ENCODE measurements at places on chromosomes 13 and 19. TPM values are rescaled to one million over a fixed set of nuclear protein-coding genes. Genes with fewer than 3 reads are reported as not detected.

The CEACAM4 gene
- total RNA-seq = not detected

The SMIM44 gene
- total RNA-seq = not detected

The IFNL1 gene
- total RNA-seq = not detected

The ZNF493 gene
- 0.07 TPM for total RNA-seq

The DPY19L3 gene
- 16.3 TPM for total RNA-seq

The IGFL2 gene
- 1.3 TPM for total RNA-seq

The CAPS gene
- 0.74 TPM for total RNA-seq

The PPP1R37 gene
- 40.4 TPM for total RNA-seq

The ERICH4 gene
- total RNA-seq = not detected

The LIM2 gene
- total RNA-seq = not detected

The ZNF285 gene
- total RNA-seq = 2.1 TPM

The SUCLA2 gene
- 28.0 TPM for total RNA-seq

The CGB1 gene
- not detected for total RNA-seq

The WDR88 gene
- not detected for total RNA-seq

The CYP2A7 gene
- not detected for total RNA-seq

The LPAR2 gene
- total RNA-seq = 5.2 TPM

All from A549 treated with Mapracorat at 1 μM for 4 hours (cell line).